Posterior vena cava (tissue), 2 donors: ENCODE measurements at places on chromosomes 4 and X. TPM values are rescaled to one million over a fixed set of nuclear protein-coding genes. Genes with fewer than 3 reads are reported as not detected.

Gene SHISA3
- 1.5 TPM for total RNA-seq

Gene CDS1
- 0.90 TPM for total RNA-seq

Gene ANKRD37
- total RNA-seq, result 9.7 TPM

Gene VSIG4
- total RNA-seq, result 259 TPM

Gene ANKRD50
- 32.0 TPM for total RNA-seq

Gene UGT2B15
- total RNA-seq, result not detected

Gene FAM9C
- total RNA-seq, result not detected

Gene BCOR
- total RNA-seq, result 23.7 TPM

Gene SLC10A4
- 0.19 TPM for total RNA-seq

Gene RBM47
- total RNA-seq, result 22.6 TPM

Gene ARSH
- total RNA-seq, result not detected

Gene TEX11
- not detected for total RNA-seq

Gene CLCN5
- total RNA-seq, result 7.9 TPM

Gene MAGEA2B
- total RNA-seq, result not detected

Gene USP11
- total RNA-seq, result 50.2 TPM

Gene GSX2
- not detected for total RNA-seq

Gene P2RY4
- total RNA-seq, result 0.32 TPM

Gene TMPRSS11B
- not detected for total RNA-seq

Gene HTN3
- not detected for total RNA-seq

Gene AKAP4
- total RNA-seq, result not detected

Gene SPATA18
- 5.8 TPM for total RNA-seq

Gene PROM1
- total RNA-seq, result 0.43 TPM

Gene ZFP92
- total RNA-seq, result 0.90 TPM

Gene ATRX
- 89.2 TPM for total RNA-seq

Gene ANAPC10
- 16.6 TPM for total RNA-seq

Gene PFKFB1
- total RNA-seq, result 0.42 TPM

Gene NKAP
- total RNA-seq, result 5.9 TPM

Gene HS3ST1
- 3.9 TPM for total RNA-seq

Gene HSFX1
- total RNA-seq, result 1.0 TPM

Gene FRAS1
- total RNA-seq, result 8.1 TPM

Gene GPRASP2
- 11.5 TPM for total RNA-seq

Gene IL3RA
- total RNA-seq, result 5.6 TPM

Gene ARL9
- 0.32 TPM for total RNA-seq

Gene UGDH
- 107 TPM for total RNA-seq

Gene COL4A6
- 3.9 TPM for total RNA-seq

Gene MAGEC1
- total RNA-seq, result not detected

Gene SEPSECS
- 5.9 TPM for total RNA-seq

Gene NR0B1
- not detected for total RNA-seq

Gene KLKB1
- total RNA-seq, result 0.83 TPM

Gene WWC2
- 24.8 TPM for total RNA-seq

Gene SLC2A9
- 10.3 TPM for total RNA-seq

Gene CWH43
- total RNA-seq, result not detected

Gene ATP1B4
- not detected for total RNA-seq

Gene NAT8L
- total RNA-seq, result 0.52 TPM

Gene LINC00632
- 742 TPM for total RNA-seq

Gene GABRE
- total RNA-seq, result 19.2 TPM

Gene RTL9
- 0.28 TPM for total RNA-seq

Gene ATOH1
- total RNA-seq, result not detected

Gene VCX3A
- not detected for total RNA-seq

Gene HSFX3
- not detected for total RNA-seq
